ENCODE measurements at places on chromosomes 13 and 19. TPM values are rescaled to one million over a fixed set of nuclear protein-coding genes. Genes with fewer than 3 reads are reported as not detected.

Gene METTL21C
- polyA plus RNA-seq: not detected

DNA sequence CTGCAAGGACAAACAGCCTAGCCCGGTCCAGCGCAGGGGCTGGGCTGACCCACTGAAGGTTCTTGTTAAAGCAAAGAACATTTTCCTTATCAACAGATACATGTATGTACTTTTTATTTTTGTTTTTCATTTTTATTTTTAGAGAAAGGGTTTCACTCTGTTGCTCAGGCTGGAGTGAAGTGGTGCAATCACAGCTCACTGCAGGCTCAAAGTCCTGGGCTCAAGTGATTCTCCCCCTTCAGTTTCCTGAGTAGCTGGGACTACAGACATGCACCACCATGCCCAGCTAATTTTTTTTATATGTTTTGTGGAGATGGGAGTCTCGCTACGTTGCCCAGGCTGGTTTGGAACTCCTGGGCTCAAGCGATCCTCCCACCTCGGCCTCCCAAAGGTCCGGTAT is 47.9 kb downstream of the CEBPG start:
- no peaks in the 10 kb centered on the region for H3K4me1 ChIP-seq
- H3K27me3 ChIP-seq: no peaks in the 10 kb centered on the region
- H3K4me3 ChIP-seq: no peak overlapping the region
- H3K36me3 ChIP-seq: no peaks in the 10 kb centered on the region
- H3K27ac ChIP-seq: no peak overlapping the region

DNA sequence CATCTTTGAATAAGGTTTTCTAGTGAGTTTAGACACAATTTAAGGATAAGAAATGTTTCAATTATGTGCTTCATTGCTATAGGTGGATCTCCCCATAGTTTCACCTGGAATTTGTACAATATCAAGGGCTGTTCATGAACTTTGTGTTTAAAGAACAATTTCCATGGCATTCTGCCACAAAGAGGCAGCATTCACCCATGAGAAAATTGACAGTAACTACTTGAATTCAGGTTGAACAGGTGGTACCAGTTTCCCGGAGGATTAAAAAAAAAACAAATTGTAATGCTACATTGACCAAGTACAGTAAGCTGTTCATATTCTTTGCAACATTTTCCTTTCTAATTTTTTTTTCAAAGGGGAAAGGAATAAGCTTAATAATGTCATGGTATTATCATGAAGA is 9.1 kb downstream of the SLITRK5 start:
- peaks cover 3% of the 10 kb centered on the region for H3K4me1 ChIP-seq
- H3K36me3 ChIP-seq: no peaks in the 10 kb centered on the region
- H3K27me3 ChIP-seq: peaks cover 6% of the 10 kb centered on the region
- peak; percentile 74 for DNase-seq

GRCh38 chr13:26999499-26999898 is 172.1 kb downstream of the USP12 start:
- H3K27ac ChIP-seq: no peak overlapping the region
- no peaks in the 10 kb centered on the region for H3K4me1 ChIP-seq
- no peak overlapping the region for H3K4me3 ChIP-seq
- no peak for DNase-seq
- no peaks in the 10 kb centered on the region for H3K36me3 ChIP-seq
- no peaks in the 10 kb centered on the region for H3K27me3 ChIP-seq

DNA sequence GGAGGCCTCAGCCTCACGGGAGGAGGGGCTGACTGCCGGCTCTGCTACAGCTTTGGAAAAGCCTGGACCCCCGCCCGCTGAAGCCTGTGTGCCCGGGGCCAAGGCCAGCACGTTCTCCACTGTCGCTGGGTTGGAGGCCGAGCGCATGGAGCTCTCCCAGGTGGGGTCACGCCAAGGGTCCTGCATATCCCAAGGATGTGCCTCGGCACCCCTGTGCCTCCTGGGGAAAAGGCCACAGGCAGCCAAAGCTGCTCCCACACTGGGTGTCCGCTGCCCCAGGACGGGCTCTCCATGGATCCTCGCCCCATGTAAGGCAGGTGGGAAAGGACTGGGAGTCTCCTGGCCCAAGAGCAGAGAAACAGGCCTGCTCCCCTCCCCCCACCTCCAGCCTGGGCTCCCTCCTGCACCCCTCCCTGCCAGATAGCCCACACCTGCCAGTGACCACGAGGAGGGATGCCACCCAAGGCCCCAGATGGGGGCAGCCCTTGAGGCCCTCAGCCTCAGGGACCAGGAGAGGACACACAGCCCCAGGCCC is 64.0 kb downstream of the MLLT1 start:
- H3K4me1 ChIP-seq: peaks cover 20% of the 10 kb centered on the region
- H3K27ac ChIP-seq: no peak overlapping the region
- no peaks in the 10 kb centered on the region for H3K27me3 ChIP-seq
- DNase-seq: no peak
- peaks cover 11% of the 10 kb centered on the region for H3K36me3 ChIP-seq

DNA sequence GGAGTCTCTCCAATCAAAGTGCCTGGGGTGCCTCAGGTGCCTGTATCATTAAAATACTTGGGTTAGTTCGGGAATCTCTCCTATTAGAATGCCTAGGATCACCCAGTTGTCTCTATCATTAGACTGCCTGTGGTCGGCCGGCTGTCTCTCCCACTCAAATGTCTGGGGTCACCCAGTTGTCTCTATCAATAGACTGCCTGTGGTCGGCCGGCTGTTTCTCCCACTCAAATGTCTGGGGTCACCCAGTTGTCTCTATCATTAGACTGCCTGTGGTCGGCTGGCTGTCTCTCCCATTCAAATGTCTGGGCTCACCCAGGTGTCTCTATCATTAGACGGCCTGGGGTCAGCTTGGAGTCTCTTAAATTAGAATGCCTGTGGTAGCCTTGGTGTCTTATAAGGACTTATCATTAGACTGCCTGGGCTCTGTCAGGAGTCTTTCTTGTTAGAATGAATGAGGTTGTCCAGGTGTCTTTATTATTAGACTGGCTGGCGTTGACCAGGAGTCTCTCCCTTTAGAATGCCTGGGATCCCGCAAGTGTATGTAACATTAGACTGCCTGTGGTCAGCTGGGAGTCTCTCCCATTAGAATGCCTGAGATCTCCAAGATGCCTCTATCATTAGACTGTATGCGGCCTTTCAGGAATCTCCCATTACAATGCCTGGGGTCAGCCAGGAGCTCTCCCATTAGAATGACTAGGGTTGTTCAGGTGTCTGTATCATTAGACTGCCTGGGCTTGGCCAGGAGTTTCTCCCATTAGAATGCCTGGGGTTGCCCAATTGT is 1555.5 kb downstream of the UQCRFS1 start:
- no peak overlapping the region for H3K4me3 ChIP-seq
- no peak overlapping the region for H3K27ac ChIP-seq
- H3K4me1 ChIP-seq: no peaks in the 10 kb centered on the region
- DNase-seq: peak; percentile 9
- no peaks in the 10 kb centered on the region for H3K27me3 ChIP-seq
- H3K36me3 ChIP-seq: no peaks in the 10 kb centered on the region

Gene TUBA3C
- polyA plus RNA-seq: not detected

Gene STARD13
- 7.9 TPM for polyA plus RNA-seq

Gene COL5A3
- polyA plus RNA-seq: 8.4 TPM

DNA sequence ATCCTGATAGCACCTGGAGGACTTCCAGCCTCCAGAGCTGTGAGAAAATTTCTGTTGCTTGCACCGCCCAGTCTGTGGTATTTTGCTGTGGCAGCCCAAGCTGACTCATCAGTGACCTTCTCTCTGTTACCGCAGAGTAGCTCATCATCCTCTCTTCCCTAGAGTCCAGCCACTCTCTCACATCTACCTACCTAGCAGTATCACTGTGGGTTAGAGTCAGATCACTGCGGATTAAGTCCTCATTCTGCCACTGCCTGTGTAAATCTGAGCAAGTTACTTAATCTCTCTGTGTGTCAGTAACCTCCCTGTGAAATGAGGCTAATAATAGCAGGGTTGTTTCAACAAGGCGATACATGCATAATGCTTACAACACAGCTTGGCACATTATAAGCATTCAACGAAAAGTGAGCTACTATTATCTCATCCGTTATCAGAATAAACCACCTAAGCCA is 40.3 kb upstream of the USPL1 start:
- no peak for DNase-seq
- H3K4me1 ChIP-seq: no peaks in the 10 kb centered on the region
- no peak overlapping the region for H3K4me3 ChIP-seq
- H3K27ac ChIP-seq: no peak overlapping the region
- H3K36me3 ChIP-seq: no peaks in the 10 kb centered on the region
- H3K27me3 ChIP-seq: no peaks in the 10 kb centered on the region

GRCh38 chr13:21637296-21637695 is 33.3 kb upstream of the MICU2 start:
- H3K4me3 ChIP-seq: no peak overlapping the region
- peaks cover 3% of the 10 kb centered on the region for H3K4me1 ChIP-seq
- no peak for DNase-seq
- H3K36me3 ChIP-seq: no peaks in the 10 kb centered on the region
- no peaks in the 10 kb centered on the region for H3K27me3 ChIP-seq
- H3K27ac ChIP-seq: no peak overlapping the region

Gene KLK15
- polyA plus RNA-seq: not detected

DNA sequence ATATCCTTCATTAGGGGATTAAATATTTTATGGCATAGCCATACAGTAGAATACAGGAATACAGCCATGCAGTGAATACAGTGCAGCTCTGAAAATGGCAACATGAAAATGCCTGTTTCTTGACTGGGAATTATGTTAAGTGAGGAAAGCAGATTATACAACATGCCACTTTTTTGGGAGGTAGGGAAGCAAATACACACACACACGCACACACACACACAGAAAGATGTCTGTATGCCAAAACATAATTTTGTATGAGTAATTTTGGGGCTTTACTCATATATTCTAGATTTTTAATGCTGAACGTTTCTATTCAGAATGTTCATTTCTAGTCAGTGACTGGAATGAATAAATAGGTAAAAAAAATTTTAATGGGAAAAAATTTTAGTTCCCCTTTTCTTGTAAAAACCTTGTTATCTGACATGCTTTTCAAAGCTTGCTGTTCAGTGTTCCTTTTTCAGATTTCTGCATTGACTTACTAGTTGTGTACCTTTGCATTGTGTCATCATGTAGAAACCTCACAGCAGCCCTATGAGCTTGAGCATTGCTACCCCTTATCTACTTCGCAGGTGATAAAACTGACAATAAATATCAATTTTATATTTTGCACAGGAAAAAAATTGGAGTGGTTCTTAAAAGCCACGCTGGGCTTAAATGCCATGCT is 7.8 kb downstream of the GPR183 start:
- H3K36me3 ChIP-seq: peaks cover 4% of the 10 kb centered on the region
- no peaks in the 10 kb centered on the region for H3K27me3 ChIP-seq
- H3K4me1 ChIP-seq: peaks cover 2% of the 10 kb centered on the region
- H3K27ac ChIP-seq: no peak overlapping the region
- no peak overlapping the region for H3K4me3 ChIP-seq

Gene C19orf44
- polyA plus RNA-seq: 3.1 TPM

Gene CCNA1
- 0.98 TPM for polyA plus RNA-seq

- H3K4me1 ChIP-seq: no peaks in the 10 kb centered on the region
- DNase-seq: no peak
- H3K27me3 ChIP-seq: no peaks in the 10 kb centered on the region
- no peak overlapping the region for H3K4me3 ChIP-seq
Measured at GRCh38 chr19:54047616-54048015, 16.1 kb downstream of the VSTM1 start.

DNA sequence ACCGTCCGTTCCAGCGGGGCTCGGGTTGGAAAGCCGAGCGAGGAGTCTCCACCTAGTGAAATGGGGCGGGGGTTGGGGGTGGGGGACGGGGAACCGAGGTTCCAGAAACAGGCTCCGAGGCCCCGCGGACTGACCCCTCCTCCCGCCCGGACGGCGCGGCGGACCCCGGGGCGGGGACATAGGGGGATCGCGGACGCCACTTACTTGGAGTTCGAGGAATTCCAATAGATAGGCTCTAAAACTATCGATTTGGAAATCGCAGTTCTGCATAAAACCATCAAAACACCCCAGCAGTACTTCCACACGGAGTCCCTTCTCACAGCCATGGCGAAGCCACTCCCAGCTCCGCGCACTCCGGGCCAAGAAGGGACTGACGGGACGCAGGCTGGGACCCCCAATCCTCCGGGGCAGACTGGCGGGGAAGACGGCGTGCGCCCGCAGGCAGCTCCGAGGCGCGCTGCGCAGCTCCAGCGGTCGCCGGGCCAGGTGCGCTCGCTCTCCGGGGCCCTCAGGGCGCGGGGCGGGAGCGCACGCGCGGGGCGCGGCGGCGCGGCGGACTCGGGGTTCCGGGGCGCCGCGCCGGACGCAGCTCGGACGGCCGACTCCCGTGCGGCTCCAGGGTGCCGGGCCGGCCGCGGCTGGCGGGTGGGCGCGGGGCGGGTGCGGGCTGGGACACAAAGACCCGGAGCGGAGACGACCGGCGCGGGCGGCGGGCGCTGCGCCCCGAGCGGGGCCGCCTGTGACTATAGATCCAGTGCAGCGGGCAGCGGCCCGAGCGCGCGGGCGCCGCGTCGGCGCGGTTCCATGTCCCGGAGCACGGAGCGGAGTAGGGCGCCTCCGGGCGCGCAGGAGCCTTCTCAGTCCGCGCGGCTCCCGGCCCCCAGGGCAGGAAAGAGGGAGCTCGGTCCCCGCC is 567 bp downstream of the EFNB2 start:
- H3K4me3 ChIP-seq: peak overlapping the region; percentile 95
- peak overlapping the region; percentile 62 for H3K27ac ChIP-seq
- DNase-seq: peak; percentile 51
- no peaks in the 10 kb centered on the region for H3K27me3 ChIP-seq

GRCh38 chr13:80551650-80552497 is 210.9 kb upstream of the SPRY2 start:
- H3K27me3 ChIP-seq: no peaks in the 10 kb centered on the region
- H3K4me1 ChIP-seq: no peaks in the 10 kb centered on the region
- no peak for DNase-seq
- H3K27ac ChIP-seq: no peak overlapping the region
- H3K36me3 ChIP-seq: no peaks in the 10 kb centered on the region

Gene CEACAM1
- 3.6 TPM for polyA plus RNA-seq

Gene IGFL2
- polyA plus RNA-seq: not detected

GRCh38 chr13:64074971-64075474 is 2659.4 kb upstream of the PCDH20 start:
- H3K27me3 ChIP-seq: no peaks in the 10 kb centered on the region
- no peaks in the 10 kb centered on the region for H3K36me3 ChIP-seq
- no peak for DNase-seq

Gene PSG4
- polyA plus RNA-seq: not detected

- H3K27me3 ChIP-seq: no peaks in the 10 kb centered on the region
- H3K4me3 ChIP-seq: no peak overlapping the region
- no peaks in the 10 kb centered on the region for H3K4me1 ChIP-seq
- H3K36me3 ChIP-seq: no peaks in the 10 kb centered on the region
- H3K27ac ChIP-seq: no peak overlapping the region
- no peak for DNase-seq
Measured at GRCh38 chr19:51742789-51743188, 8.9 kb downstream of the FPR1 start.
